MG63 (cell line): ENCODE measurements at places on chromosomes 4 and X. TPM values are rescaled to one million over a fixed set of nuclear protein-coding genes. Genes with fewer than 3 reads are reported as not detected.

The GPC3 gene
- total RNA-seq = 1.1 TPM in 1 of 2 replicates, not detected in the other

The XAGE1A gene
- total RNA-seq = not detected in 2 replicates

The SHISA3 gene
- 0.47 and 1.6 TPM in 2 replicates for total RNA-seq

The LDOC1 gene
- 0.44 and 2.6 TPM in 2 replicates for total RNA-seq

The ACOT9 gene
- 70.9 and 80.9 TPM in 2 replicates for total RNA-seq
